ENCODE measurements at places on chromosomes 4 and X.

GRCh38 chrX:122913764-122914163 lies 270.3 kb upstream of the GRIA3 start:
- no peak for DNase-seq

GRCh38 chrX:120224388-120224787 lies 26.2 kb upstream of the ZBTB33 start:
- no peak for DNase-seq

- no peak for DNase-seq
Measured at GRCh38 chrX:108945883-108946523, 209.6 kb upstream of the IRS4 start.

DNA sequence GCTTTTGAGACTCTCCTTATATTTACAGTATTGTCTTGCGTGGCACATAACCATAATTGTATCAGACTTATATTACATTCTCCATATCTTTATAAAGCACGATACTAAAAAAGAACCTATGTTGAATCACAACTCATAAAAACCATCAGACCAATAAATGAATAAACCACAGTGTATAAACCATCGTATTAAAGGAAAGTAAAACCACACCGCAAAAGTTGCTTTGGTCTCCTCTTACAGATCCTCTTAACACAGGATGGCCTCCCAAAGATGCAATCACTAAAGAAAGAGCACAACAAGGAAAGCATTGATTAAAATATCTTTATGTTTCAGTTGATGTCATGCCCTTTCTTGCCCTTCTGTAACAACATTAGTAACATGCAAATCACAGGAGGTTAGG lies 437.9 kb downstream of the AFF2 start:
- DNase-seq, result no peak

GRCh38 chr4:84022564-84022963 lies 476.5 kb downstream of the NKX6-1 start:
- DNase-seq, result no peak

DNA sequence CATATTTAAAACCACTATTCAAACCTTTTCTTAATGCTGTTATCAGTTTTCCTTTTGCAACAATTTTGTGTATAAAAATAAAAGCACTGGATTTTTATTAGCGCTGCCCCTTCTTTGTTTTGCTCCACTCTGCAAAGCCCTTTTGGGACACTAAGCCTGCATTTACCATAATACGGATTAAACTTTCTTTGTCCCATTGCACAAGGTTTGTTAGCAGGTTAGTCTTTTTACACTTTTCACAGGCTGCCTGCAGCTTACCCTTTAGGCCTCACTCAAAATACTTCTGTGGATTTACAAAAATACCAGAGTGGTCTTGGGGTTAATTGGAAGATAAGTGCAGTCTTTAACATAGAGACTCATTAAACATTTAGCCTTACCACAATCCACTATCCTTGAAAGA lies 35.7 kb upstream of the MAB21L2 start:
- no peak for DNase-seq

DNA sequence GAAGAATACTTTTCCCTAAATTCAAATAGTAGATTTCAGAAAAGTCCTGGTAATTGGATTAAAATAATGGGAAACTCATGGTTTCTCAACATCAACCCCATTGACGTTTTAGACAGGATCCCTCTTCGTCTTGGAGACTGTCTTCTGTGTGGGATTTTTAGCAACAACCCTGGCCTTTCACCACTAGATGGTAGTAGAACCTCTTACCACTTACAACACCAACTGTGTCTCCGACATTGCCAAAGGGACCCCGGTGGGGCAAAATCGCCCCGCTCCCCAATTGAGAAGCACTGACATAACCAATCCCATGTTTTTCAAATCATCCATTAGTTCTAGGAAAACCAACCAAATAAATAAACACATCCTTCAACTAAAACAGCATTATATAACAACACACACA lies 16.9 kb upstream of the ANOS1 start:
- no peak for DNase-seq

DNA sequence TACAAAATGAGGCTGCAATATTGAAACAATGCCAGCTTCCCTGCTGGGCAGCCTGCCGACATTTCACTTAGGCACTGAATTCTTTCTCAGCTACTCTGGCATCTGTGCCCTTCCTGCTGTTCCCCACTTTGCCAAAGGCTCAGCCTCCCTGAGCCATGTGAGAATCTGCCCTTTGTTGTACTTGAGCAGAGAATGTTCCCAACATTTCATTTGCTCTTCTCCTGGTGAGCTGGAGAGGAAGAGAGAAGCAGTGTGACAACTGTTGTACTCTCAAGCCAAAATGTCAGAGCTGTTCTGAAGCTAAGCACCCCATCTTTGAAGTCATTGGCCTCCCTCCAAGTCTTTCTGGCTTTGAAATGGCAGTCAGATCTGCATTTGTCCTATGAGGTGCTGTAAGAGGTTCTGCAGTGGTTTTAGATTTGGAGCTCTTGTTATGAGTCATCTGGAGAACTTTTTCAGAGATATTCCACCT lies 32.5 kb downstream of the LANCL3 start:
- no peak for DNase-seq

DNA sequence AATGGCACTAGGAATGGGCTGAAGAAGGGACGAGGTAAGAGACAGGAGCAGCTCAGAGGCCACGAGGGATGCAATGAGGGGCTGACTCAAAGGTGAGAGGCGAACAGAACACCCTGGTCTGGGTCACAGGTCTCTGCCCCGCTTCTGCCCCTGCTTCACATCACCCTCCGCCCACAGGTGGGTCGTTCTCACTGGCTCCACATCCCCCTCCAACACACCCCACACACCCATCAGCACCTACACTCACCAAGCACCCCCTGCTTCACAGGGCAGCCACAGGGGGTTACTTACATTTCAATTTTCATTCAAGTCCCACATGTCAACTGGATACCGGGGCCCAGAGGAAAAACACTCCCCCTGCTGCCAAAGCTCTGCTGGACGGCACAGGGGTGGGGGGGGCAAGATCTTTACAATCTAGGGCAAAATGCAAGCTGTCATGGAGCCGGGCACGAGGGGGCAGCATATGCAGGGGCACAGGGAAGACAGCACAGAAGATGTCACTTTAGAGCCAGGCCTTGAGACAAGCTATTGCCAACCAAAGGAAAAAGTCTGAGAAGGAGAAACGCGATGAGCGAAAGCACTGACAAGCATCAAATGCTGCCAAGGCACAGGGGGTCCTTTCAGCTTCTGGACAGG lies 94.0 kb downstream of the AFAP1 start:
- no peak for DNase-seq

- DNase-seq, result no peak
Measured at GRCh38 chr4:76206222-76206942, 7.2 kb downstream of the SCARB2 start.

DNA sequence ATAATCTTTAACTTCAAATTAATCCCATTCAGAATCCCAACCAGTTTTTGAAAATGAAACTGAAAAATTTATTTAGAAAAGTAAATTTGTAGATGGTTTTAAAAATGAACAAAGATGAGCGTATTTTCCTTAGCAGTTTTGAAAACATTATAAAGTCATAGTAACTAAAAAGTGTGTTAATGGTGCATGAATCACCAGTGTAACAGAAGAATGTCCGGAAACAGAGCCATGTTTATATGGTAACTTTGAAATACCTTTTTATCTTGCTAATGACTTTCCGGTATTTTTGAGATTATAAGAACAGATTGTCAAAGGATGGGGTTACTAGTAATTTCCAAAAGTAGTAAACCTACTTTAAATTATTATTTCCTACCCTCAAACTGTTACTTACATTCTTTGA lies 145.9 kb downstream of the IRS4 start:
- no peak for DNase-seq

DNA sequence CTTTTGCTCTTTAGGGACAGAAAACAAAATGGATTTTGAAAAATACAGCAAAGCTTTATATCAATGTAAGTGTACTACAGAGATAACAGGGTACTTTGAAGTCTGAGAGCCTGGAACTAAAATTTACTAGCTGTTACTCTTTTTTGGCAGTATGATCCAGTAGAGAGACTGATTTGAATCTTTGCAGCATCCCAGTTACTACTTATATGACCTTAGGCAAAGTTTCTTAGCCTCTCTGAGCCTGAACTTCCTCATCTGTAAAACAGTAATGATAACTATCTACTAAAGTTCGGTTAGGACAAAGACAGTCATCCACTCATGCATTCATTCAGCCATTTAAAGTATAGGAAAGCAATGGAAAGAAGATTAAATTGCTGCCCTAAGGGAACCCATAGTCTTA lies 10.1 kb downstream of the BRWD3 start:
- no peak for DNase-seq

DNA sequence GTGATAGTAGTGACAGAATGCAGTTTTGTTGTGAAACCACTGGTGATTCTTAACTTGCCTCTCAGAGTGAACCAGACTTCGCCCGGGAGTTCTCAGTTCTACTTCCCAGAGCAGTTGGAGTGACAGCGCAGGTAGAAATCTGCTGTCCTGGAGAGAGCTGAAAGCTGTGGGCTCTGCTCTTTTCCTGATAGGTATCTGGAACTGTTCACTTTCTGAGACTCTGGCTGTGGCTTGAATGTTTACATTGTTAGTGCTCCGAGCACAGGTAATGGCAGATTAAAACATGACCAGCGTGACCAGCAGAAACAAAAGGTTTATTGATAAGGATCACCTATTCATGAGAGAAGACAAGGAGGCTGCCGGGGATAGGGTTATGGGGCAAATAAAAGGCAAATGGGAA lies 360.7 kb downstream of the BMPR1B start:
- no peak for DNase-seq

DNA sequence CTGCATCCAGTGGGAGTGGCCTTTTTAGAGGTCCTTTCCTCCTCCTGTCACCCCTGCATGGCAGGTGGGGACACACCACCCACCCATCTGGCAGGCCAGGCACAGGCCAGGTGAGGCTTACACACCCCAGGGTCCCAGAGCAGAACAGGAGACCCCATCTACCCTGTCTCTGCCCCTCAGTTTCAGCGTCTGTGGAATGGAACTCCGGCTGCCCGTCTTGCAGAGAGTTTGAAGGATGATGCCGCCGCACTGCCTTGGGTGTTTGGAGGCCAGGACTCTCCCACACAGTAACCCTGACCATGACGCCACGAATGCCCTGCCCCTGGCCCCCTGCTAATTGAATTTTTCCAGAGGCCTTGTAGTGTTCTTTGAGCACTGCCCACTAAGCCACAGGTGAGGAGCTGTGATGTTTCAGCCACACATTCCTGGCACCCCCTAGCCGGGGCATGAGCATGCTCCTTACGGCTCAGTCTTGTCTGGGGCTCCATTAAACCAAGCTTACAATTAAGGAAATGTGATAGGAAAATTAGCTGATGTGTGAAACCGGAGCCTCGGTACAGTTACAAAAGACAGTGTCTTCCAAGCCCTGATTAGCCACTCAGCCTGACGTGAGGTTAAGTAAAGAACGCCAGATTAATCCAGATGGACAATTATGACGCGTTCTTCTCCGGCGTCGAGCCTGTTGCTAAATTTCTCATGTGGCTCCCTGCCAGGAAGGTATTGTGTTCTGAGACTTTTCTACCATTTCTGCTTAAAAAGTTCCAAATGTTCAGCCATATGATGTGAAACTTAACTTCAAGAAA lies 39.3 kb downstream of the HMX1 start:
- DNase-seq, result no peak

- no peak for DNase-seq
Measured at GRCh38 chrX:128365492-128365891, 313.3 kb upstream of the ACTRT1 start.

DNA sequence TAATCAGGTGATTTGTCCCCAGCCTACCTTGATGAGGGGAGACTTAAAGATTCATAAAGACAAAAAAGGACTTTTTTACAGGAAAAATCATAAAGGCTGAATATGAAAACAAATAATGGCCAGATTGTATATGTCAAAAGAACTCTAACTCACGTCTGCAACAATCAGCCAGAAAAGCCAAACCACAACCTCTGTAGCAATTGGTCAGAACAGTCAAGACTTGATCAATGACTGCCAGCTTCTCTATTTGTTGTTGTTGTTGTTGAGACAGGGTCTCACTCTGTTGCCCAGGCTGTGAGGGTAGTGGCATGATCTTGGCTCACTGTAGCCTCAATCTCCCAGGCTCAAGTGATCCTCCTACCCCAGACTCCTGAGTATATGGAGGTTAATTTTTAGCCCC lies 35.9 kb upstream of the PPA2 start:
- no peak for DNase-seq

GRCh38 chrX:109704563-109704962 lies 28.5 kb downstream of the ACSL4 start:
- DNase-seq, result no peak

GRCh38 chr4:58957711-58958110 lies 1847.5 kb upstream of the IGFBP7 start:
- DNase-seq, result no peak

DNA sequence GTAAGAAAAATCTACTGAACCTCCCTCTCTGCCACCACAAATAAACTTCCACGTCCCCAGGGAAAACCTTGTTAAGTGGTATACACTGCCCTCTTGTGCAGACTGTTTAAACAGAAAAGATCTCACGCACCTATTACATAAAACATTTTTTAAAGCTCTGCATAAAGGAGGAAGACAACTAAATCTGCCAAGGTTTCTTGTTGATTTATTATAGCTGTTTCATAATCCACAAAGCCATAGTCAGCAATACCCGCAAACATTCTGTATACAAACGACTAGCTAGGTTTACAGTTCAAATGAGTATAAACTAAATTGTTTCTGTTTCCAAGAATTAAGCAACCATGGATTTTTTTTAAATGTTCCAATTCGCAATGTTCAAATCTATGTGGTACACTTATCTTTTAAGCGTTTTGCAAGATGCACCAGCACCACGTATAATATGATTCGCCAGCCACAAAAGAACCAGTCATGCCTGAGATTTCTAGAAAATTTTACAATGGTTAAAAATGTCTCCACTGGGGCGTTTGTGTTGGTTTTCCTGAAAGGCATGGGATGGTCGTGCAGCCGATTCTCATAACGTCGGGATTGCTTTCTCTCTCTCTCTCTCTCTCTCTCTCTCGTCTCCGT lies 164.6 kb downstream of the PRKX start:
- no peak for DNase-seq

DNA sequence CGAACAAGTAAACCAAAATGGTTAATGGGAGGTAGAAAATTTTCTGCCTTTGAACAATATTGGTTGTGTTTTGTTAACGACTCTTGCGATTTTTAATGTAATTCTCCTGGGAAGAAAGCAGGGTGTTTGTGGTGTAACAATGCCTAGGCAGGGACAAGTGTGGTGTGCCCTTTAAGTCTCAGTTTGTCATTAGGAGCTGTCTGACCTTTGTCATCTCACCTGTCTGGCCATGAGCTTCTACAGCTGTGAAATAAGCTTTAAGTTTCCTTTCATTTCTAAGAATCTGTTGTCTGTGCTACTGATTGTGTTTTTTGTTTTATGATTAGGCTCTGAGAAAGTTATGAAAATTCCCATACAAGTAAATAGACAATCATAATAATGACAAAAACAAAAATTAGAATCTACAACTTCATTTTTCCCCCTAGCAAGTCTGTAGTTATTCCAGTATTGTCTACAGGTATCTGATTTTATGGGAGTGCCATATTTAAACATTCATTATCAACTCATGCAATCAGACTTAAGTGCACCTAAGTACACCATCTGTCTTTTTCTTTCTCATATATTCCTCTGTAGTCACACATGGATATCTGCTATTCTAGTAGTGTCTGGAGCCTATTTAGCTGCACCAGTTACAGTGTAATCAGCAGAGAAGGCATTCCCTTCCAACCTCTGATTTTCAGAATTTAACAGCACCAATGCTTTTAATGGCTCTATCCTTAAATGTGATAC lies 203.5 kb downstream of the PPARGC1A start:
- no peak for DNase-seq

All from H9 (cell line).